ENCODE measurements at places on chromosomes 12 and 14.

DNA sequence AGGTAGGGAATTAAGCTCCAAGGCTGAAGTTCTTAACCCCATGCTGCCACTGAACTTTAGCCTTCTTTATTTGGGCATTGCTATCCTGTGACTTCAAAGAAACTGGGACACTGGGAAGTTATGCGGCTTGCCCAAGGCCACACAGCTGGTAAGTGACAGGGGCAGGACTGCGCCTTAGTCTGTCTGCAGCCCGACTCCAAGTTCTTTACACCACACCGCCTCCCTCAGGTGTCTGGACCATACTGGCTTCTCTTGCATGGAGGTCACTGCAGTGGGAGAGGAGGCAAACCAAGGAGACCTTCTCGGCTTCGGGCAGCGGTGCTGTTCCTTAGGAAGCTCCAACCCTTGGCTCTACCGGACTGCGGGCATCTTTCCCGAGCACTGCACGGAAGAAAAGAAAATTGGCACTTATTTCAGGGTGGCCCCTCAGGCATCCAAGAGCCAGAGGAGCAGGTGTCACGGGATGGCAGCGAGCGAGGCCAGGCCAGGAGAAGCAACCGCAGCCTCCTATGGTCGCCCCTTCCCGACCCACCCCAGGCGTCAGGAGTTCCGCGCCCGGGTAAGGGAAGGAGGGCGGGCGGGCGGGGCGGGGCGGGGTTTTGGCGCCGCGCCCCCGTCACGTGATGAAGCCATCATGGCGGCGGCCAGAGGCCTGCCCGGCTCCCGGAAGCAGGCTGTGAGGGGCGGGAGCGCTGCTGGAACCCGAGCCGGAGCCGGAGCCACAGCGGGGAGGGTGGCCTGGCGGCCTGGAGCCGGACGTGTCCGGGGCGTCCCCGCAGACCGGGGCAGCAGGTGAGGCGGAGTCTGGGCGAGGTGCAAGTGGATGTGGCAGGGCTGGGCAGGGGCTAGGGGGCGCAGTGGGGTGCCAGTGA, 16.4 kb upstream of the ESPL1 start:
- peak; percentile 66 for DNase-seq

DNA sequence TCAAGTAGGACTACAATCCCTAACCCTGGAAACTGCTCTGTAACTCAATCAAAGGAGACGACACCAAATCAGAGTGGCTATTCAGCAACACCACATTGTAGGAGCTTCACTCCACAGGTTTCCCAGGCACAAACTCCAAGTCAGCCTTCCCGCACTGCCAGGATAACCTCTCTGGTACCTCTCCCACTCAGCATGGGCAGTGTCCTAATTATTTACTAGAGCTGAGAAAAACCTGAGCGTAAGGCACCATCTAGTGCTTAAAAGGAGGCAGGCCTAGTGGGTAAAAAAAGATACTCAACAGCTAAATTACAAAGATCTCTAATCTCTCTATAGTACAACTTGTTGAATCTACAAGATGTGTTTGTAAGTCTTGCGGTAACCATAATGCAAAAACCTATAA, 36.1 kb downstream of the PARP11 start:
- DNase-seq: no peak

DNA sequence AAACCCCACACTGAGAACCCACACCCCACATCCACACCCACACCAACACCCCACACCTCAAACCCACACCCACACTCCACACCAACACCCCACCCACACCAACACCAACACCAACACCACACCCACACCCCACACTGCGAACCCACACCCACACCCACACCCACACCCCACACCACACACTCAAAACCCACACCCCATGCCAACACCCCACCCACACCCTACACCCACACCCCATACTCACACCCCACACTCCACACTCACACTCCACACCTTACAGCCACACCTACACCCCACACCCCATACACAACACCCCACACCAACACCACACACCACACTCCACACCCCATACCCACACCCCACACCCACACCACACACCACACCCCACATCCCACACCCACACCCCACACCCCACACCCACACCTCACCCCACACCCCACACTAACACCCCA, 38.0 kb downstream of the TMEM120B start:
- DNase-seq: no peak

- no peak for DNase-seq
These were observed 316.2 kb downstream of the PAWR start for GRCh38 chr12:79374545-79374944.

- DNase-seq: no peak
These were observed 18.1 kb downstream of the CDKN1B start for GRCh38 chr12:12735301-12735700.

- no peak for DNase-seq
These were observed 63.4 kb downstream of the LGMN start for GRCh38 chr14:92684801-92685560.

DNA sequence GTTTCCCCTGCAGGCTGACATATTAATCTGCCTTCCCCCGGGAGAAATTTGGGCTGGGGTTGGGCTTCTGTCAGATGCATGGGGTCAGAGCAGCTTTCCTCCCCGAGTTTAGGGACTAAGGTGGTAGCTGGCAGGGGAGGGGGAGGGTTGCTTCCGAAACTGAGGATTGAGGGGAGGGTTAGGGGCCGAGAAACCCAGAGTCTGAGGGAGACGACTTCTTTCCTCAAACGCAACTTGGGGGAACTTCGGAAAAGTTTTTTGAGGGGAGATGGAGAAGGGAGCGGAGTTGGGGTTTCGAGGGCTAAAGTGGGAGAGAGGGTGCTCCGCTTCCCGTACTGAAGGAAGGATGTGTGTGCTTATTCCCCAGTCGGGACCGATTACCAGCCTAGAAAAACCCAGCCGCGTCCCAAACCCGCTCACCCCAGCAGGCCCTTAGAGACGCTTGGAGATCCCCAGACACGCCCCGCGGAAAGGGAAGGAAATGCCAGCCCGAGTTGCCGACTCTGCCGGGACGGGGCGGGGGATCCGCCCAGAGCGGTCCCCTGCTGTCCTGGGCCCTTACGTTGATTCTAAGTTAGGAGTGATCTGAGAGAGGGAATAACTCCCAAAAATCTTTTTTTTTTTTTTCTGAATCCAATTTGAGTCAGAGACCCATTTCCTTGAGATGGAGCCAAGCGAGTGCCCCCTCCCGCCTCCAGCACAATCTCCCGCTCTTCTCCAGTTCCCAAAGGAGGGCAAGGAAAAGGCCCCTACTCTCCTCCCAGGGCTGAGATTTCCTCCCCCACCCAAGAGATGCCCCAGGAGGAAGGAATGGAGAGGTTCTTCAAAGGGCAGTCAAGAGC, 61.9 kb downstream of the SMUG1 start:
- DNase-seq: no peak

GRCh38 chr12:92601680-92602079, 101.1 kb upstream of the PLEKHG7 start:
- no peak for DNase-seq

DNA sequence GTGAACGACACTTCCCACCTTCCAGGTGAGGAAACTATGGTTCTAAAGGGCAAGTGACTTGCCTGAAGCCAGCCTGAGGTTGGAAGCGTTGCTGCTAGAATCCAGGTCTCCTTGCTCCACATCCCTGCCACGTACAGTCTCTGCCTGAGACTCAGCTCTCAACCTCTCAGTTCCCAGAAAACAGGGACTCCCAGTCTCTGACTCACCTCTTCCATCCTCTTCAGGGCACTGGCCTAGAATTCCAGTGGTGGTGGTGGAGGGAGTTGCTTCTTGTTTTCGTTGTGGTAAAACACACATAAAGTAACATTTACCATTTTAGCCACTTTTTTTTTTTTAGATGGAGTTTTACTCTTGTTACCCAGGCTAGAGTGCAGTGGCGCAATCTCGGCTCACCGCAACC, 7.3 kb downstream of the GPR68 start:
- DNase-seq: no peak

DNA sequence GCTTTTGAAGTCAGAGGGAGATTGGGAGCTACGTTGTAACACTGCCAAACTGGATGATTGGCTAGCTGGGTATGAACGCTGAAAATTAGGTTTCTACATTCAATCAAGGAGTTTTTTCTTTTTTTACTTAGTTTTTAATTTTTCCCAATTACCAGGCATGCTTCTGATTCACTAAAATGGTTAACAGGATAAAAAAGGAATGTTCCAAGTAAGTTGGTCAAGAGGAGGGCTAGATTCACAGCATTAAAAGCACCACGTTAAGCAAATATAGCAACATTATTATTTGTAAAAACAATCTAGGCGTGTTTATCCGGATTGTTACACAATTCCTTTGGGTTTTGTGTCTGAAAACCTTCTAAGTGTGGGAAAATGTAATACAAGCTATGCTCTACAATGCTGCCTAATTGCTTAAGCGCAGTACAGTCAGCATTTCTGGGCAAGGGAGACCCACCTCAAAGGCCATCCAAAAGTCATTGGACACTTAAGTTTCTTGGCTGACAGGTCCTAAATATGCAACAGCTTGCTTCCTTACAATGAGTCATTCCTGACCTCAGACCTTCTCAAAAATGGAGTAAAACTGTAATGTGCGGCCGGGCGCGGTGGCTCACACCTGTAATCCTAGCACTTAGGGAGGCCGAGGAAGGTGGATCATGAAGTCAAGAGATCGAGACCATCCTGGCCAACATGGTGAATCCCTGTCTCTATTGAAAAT, 1.2 kb downstream of the RPLP0 start:
- peak; percentile 65 for DNase-seq

GRCh38 chr12:6813363-6813762, 8.3 kb upstream of the GPR162 start:
- no peak for DNase-seq

GRCh38 chr12:63467951-63468350, 200.3 kb downstream of the DPY19L2 start:
- no peak for DNase-seq

DNA sequence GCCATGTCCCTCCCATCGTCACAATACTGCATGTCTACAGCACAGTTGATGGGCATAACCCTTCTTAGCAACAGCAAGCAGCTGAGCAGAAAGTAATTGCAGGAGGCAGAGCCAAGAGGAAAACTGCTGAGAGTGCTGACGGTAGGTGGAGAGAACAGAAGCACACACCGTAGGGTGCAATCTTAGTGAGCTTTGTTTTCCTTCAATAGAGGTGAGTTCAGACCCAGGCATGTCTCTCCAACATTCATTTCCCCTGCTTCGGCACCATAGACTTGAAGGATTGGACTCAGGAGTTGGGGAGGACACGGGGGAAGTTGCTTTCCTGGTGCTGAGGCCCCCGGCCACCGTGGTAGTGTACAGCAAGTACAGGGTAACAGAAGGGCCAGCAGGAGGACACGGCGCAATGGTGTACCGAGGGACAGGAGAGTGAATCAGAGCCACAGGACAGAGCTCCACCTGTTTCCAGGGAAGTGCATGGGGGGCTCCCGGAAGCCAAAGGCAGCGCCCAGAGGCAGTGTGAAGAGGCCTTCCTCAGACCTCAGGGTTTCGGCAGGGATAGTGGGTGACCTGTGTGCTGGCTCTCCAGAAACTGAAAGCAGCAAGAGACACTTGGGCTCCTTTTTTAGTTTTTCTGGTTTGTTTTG, 36.3 kb upstream of the SINHCAF start:
- DNase-seq: no peak

DNA sequence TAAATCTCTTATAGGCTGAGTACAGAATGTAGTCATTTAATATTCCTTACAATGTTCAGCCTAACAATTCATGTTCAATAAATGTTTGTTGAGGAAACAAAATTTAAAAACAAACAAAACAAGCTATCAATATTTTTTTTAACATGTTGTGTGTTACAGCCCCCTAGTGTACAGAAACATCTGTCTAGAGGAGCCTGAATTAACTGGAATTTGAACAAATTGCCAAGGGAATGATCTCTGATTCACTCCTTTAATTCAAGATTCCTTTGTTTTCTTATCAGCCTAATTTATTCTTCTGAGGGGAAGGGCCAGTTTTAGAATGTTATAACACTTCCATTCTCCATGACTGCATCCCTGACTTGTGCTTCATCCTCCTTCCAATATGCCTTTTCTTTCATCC, 127.2 kb downstream of the CMAS start:
- DNase-seq: no peak

DNA sequence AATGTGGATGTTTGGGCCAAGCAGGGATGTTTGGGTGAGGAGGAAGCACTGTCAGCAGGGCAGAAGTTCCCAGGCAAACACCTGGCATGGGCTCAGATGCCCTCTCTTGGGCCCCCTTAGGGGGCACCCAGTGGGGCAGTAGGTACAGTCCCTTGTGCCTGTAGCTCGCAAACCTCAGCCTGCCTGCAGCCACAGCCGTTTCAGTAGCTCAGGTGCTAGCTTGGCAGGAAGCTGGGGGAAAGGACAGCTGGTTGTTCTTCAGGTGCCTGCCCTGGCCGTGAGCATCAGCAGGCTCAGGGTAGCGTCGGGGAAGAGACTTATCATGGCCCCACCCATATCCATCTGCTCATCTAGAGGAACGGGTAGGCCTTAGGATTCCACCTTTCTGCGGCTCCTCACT, 67.5 kb downstream of the B4GALNT3 start:
- DNase-seq: no peak

DNA sequence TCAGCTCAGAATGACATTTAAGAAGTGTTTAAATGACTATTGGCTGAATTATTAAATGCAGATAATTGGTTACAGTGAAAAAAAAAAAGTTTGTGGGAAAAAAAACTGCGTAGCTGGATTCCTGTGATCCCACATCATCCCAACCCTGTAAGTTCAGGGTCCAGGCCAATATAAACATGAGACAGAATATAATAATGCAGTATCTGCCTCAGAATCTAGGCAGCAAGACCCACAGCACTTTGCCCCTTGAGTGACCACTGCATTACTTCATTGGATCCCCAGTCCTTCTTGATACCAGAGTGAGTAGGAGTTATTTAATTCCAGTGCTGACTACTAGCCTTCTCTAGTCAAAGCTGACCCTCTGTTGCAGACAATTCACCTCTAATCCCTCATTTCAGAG, 272.6 kb downstream of the CCER1 start:
- no peak for DNase-seq

DNA sequence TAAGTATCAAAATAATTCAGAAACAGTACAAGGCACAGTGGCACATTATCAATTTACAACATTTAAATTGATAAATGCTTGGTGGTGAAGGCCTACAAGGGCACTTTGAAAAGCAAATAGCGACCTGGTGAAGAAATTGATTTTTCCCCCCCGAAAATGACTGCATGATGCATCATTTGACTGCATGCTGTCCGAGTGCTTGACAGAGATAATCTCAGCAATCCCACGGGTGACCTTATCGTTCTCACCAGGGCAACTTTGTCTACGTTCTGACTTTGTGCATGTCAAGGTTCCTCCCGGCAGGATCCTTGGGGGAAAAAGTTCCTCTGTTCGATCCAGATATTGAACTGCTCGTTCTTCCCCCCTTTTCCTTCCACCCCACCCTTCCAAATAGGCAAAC, 384.8 kb downstream of the EGLN3 start:
- no peak for DNase-seq

DNA sequence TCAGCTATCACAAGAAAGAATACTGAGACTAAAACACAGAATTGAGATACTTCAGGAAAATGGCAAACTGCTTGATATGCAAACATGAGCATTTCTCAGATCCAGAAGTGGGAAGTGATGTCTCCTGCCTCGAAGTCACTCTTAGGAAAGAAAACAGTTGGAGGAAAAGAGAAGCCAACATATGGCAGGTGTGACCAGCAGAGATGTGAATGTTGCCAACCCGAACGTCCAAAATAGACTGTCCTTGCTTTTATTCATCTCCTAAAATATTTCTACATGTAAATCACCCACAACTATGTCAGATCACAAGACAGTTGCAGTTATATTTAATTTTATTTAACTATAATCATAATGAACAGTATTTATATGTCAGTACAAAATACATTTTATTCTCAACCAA, 687.6 kb downstream of the GALC start:
- DNase-seq: no peak

- no peak for DNase-seq
These were observed 12.0 kb downstream of the MGP start for GRCh38 chr12:14873440-14874185.

- no peak for DNase-seq
These were observed 398.9 kb upstream of the MIS18BP1 start for GRCh38 chr14:45651890-45652289.

Measured in activated CD4-positive, alpha-beta T cell treated with anti-CD3 and anti-CD28 coated beads, Interleukin-2, Interleukin-4, amounts not matched to agents 100 ng/mL and 50 ng/mL, durations not matched to agents 16 hours and 8 hours (primary cell).